OCI-LY7 (cell line): ENCODE measurements at places on chromosomes 7 and 10. TPM values are rescaled to one million over a fixed set of nuclear protein-coding genes. Genes with fewer than 3 reads are reported as not detected.

POT1 gene
- total RNA-seq: 34.7 and 42.1 TPM in 2 replicates

C10orf105 gene
- 0.09 and 0.15 TPM in 2 replicates for total RNA-seq

TSPAN33 gene
- total RNA-seq: 37.8 and 44.8 TPM in 2 replicates

HECW1 gene
- total RNA-seq: 1.9 and 2.0 TPM in 2 replicates

SFTPA1 gene
- not detected in 2 replicates for total RNA-seq
